ENCODE measurements at places on chromosomes 7 and 10. TPM values are rescaled to one million over a fixed set of nuclear protein-coding genes. Genes with fewer than 3 reads are reported as not detected.

Gene SPDYE16
- not detected for total RNA-seq

Gene TBATA
- not detected for total RNA-seq

Gene KNDC1
- total RNA-seq, result 0.20 TPM

Gene CDC14C
- total RNA-seq, result not detected

Gene TMEM225B
- total RNA-seq, result not detected

Gene CDK5
- 8.1 TPM for total RNA-seq

Gene GPR146
- 41.5 TPM for total RNA-seq

Gene SPDYE6
- not detected for total RNA-seq

Gene SUN3
- total RNA-seq, result not detected

Gene PIP
- total RNA-seq, result not detected

Gene FANK1
- 0.35 TPM for total RNA-seq

Gene SLC16A12
- 1.1 TPM for total RNA-seq

Gene UPK3B
- total RNA-seq, result 2.2 TPM

Measured in left ventricle myocardium superior (tissue), 1 donor.